ENCODE measurements at places on chromosomes 1 and 21.

GRCh38 chr1:204630132-204630905, 55.2 kb downstream of the LRRN2 start:
- DNase-seq, result no peak

GRCh38 chr1:218957971-218958370, 215.7 kb upstream of the LYPLAL1 start:
- no peak for DNase-seq

- DNase-seq, result no peak
These were observed at the start of gene KCNA2 for GRCh38 chr1:110605901-110606656. Gene KCNA2, minus strand, starts transcription at chr1:110606358. Its CDS starts 1,576 bp downstream, at chr1:110604782.

DNA sequence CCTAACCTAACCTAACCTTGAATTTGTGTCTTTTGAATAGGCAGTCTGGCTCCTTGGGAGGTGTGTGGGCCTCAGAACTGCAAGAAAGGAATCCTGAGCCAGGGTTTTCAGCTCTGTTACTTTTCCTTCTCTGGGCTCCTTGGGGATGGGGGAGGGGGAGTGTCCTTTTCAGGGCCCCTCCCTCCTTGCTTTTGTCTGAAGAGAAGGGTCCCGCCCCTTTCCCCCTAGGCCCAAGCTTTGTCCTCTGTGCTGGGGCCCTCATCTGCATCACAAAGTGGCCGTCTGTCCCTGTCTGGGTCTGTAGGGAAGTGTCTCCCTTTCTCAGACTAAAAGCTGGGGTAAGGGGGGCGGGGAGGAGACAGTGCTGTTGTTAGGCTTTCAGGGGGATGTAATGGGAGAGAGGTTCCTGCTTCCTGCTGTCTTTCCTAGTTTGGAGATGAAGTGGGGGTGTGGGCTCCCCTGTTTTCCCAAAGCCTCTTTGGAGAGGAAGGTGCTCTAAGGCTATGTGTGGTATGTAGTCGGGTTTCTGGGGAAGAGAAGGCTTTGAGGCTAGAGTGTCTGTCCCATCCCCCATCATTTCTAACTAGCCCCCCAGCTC, 3.1 kb downstream of the AGO1 start:
- no peak for DNase-seq

DNA sequence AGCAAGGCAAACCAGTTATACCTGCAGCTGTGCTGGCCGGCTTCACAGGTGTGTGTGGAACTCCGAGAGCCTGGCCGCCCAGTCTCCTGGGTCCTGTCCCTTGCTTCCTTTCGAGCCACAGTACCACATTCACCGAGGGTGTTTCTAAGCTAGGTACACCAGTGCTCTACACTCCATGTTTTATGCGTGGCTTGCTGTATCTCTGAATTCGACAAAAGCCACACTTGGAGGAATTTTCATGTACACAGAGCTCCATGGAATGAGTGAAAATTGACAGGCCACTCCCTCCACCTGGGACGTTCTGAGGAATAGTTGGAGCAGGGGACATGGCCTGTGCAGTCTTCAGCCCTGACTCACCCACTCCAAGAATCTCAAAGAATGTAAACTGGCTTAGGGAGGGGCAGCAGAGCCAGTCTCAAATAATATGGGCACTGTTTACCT, 14.0 kb downstream of the ETS2 start:
- DNase-seq, result no peak

DNA sequence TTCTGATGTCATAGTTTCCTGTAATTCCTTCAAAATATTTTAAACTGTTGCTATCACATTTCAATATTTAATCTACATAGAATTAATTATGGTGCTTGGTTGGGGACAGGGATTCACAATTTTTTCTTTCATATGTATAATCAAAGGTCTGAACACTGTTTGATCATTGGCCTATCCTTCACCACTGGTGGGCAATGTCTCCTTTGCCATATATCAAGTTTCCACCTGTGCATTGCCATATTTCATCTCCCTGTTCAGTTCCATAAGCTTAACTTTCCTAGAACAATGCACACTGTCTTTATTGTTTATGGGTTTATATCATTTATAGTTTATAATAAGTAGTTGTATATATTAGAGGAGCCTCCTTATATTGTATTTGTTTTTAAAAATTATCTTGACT, 374.9 kb upstream of the PTBP2 start:
- no peak for DNase-seq

GRCh38 chr21:45913418-45913765, 68.2 kb upstream of the COL6A1 start:
- DNase-seq, result no peak

GRCh38 chr1:156492591-156493080, 7.9 kb downstream of the MEF2D start:
- DNase-seq, result no peak

- DNase-seq, result no peak
These were observed 96.2 kb downstream of the RGS2 start for GRCh38 chr1:192905049-192905448.

GRCh38 chr1:245221805-245222204, 67.0 kb downstream of the KIF26B start:
- no peak for DNase-seq

GRCh38 chr1:25807480-25808390, 7.7 kb downstream of the SELENON start:
- DNase-seq, result no peak

- DNase-seq, result no peak
These were observed 577.6 kb downstream of the MATN1 start for GRCh38 chr1:30145723-30146303.

DNA sequence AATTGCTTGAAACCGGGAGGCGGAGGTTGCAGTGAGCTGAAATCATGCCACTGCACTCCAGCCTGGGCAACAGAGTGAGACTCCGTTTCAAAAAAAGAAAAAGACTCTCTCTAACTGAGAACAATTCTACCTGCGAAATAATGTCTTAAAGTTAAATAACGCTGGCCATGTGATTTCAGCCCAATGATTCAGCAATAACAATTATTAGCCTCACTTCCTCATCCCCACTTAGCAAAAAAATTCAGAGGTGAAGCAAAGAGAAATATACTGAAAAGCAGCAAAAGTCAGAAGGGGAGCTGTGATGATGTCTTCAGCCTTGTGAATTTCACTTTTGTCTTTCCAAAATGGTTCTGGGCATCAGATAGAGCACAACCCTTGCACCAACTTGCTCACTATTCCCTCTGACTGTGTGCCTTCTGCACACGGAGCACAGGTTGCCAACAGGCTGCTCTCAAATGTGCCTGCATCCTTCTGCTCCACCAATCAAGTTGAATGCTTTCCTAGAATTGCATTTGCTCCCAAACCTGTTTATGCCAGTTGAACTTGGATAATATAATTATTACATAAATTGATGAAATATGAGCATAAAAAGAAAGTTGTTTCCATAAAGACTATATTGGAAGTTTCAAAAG, 79.8 kb upstream of the IPO9 start:
- no peak for DNase-seq

GRCh38 chr21:31405604-31406003, 61.5 kb upstream of the TIAM1 start:
- no peak for DNase-seq

- no peak for DNase-seq
These were observed 87.9 kb upstream of the HMCN1 start for GRCh38 chr1:185646202-185646683.

GRCh38 chr1:53511933-53512806, 53.0 kb downstream of the DMRTB1 start:
- DNase-seq, result no peak

- no peak for DNase-seq
These were observed 347.6 kb downstream of the PTPRC start for GRCh38 chr1:198986442-198986841.

GRCh38 chr1:20720631-20721091, 2.9 kb upstream of the KIF17 start:
- DNase-seq, result no peak

DNA sequence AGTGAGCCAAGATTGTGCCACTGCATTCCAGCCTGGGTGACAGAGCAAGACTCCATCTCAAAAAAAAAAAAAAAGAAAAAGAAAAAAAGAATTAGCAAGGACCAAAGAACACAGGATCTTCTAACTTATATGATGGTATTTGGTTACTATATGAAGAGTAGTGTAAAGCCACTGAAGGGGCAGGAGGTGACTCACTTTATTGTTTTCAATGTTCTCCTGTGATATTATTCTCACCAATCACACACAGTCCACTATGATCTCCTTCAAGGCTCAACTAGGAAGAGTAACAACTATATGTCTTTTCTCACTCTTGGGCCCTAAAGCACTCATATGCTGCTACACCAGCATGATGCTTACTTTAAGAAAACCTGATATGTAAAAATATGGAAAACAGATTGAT, 26.7 kb downstream of the RC3H1 start:
- no peak for DNase-seq

GRCh38 chr1:13836631-13837030, 136.6 kb downstream of the PRDM2 start:
- DNase-seq, result no peak

DNA sequence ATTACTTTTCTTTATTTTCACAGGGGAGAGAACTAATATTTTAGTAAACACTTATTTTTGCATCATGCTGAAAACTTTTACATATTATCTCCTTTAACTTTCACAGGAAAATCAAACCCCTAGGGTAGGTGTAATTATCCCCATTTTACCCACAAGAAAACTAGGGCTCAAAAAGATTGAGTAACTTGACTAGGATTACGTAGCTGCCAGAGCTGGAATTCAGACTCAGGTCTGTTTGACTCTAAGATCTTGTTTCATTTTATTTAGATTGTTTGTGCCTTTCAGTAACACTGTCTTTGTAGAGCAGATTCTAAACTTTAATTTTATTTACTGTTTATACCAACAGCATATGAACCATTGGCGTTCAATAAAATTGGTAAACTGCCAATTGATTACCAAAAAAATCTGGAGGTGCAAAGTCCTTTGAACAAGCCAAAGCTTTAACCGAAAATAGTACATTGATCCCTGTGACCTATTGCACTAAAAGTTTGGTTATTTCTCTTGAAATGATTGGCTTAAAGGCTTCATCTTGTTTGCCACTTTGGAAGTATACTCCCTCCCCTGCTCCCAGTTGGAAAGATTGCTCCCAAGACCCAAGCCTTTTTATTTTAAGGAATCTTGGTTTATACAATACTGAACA, 71.0 kb upstream of the WDR26 start:
- no peak for DNase-seq

GRCh38 chr21:42272984-42273600, 42.1 kb downstream of the TFF3 start:
- DNase-seq, result no peak

DNA sequence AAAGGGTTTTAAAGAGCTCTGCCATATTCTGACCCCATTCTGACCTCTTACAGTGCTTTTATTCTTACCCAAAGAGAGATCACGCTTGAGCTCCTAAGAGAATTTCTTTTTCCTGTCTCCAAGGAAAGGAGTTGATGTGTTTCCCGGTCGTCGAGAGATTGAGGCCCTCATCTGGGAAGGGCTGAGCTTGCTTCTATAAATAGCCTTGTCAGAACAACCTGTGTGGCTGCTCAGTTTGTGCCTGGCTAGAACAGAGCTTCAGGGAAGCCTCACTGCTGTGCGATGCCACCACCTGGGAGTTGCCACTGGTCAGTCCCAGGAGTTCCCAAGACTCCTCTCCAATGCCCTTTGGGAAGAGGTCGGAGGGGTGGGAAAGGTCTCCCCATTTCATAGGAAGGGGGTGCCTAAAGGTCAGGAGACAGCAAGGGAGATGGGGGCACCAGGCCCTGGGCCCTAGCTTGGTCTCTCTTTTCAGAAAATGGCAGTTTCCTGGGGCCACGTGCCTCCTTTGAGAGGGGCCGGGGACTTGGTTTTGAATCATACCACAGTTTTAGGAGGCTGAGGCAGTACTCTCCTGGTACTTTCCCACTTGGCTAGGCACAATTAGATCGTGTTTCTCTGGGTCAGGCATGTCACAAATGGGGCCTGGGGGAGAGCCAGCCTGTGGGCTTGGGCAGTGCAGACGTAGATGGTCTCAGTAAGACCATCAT, 52.1 kb downstream of the EIF2D start:
- no peak for DNase-seq

DNA sequence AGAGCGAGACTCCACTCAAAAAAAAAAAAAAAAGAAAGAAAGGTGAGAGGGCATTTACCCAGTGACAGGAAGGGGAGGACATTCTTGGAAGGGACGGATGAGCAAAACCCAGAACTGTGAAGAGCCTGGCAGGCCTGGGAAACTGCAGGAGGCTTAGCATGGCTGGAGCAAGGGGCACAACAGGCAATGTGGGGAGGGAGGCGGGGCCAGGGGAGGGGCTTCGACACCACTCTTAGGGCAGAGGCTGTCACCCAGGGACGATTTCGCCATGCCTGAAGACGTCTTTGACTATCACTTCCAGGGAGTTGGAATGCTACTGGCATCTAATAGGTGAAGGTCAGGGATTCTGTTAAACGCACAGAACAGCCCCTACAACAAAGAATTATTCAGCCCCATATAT, 184.0 kb downstream of the HUNK start:
- no peak for DNase-seq

DNA sequence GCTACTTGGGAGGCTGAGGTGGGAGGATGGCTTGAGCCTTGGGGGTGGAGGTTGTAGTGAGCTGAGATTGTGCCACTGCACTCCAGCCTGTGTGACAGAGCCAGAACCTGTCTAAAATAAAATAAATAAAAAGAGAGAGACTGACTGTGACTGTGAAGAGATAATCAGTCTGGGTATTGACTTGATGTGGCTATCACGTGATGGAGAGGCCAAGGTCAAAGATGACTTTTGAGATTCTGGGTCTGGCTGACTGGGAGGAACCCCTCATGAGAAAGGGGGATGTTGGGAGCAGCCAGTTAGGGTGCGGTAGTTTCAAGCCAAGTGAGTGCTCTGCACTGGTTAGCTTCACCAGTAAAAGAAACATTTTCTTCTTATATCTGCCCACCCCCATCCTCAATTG, 66.8 kb downstream of the CDC14A start:
- no peak for DNase-seq

DNA sequence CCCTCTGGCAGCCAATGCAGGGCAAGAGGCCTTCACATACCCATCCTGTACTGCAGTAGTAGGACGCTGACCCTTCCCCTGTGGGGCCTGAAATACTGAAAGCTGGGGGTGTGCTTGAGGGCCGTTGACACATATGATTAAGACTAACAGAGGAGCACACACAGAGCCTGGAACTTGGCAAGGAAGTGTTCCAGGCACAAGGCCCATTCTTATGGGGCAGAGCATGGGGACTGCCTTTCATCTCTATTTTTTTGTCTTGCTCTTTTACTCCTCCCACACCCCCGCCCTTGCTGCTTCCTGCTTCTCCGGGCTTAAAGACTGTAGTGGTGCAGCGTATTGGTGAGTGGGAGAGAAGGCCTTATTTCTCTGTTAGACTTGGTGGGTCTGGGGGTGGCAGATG, 137.4 kb downstream of the BACH1 start:
- DNase-seq, result peak; percentile 7

Measured in stimulated activated CD4-positive, alpha-beta T cell treated with anti-CD3 and anti-CD28 coated beads, Interleukin-1b, Interleukin-23, amount 100 ng/mL, for 1 hour (primary cell).